ENCODE measurements at places on chromosomes 7 and 10.
A peak's percentile ranks its signal among the peaks of the same experiment; 100 is the strongest.

- no peak for DNase-seq
These were observed 59.9 kb downstream of the MAP3K8 start for GRCh38 chr10:30493609-30494530.

GRCh38 chr10:60964257-60965235, 20.6 kb upstream of the RHOBTB1 start:
- peak; percentile 57 for DNase-seq

DNA sequence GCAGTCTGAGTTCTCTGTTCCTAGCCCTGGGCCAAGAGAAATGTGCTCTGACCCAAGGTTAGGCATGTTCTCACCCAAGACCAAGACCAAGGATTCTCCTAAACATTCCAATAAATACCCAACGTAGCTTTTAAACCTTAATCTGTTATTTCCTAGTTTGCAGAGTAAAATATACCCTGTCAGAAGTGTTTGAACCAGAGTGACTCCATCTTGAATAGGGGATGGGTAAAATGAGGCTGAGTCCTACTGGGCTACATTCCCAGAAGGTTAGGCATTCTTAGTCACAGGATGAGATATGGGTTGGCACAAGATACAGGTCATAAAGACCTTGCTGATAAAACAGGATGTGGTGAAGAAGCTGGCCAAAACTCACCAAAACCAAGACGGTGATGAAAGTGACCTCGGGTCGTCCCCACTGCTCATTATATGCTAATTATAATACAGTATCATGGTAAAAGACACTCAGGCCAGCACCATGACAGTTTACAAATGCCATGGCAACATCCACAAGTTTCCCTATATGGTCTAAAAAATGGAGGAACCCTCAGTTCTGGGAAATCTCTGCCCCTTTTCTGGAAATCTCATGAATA, 27.7 kb downstream of the PLXNA4 start:
- no peak for DNase-seq

GRCh38 chr7:36747280-36748016, 23.2 kb upstream of the AOAH start:
- no peak for DNase-seq

DNA sequence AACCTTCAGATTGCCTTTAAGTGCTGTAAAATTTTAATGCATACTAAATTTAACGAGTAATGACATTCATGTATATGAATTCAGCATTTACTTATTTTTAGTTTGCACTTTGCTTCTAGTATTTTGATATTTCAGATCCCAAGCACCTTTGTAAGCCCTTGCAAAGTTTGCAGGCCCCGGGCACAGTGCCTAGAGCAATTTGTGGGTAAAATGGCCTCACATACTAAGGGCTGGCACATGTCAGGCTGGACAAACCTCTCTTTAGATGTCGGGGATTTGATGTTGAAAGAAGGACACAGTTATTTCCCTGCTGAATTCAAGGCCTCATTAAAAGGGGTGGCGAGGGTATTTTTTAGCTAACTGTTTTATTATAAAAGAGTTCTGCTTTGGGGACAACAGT, 270.3 kb upstream of the HABP2 start:
- DNase-seq = no peak

DNA sequence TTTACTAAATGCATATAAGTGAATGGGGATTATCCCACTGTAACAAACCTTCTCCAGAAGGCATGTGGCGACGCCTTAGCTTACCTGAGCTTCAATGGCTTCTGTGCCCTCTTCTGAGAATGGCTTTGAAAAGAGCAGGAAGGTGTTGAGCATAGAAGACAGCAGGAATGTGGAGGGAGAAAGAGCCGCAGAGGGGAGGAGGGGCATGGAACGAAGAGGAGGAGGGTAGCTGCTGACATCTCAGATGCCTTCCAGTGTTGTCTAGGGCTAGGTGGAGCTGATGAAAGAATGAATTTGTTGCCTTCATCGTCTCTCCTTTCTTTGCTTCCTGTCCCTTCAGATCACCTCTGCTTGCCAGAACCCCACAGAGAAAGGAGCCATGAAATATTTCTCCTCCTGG, 86.2 kb downstream of the ITIH5 start:
- DNase-seq = no peak

DNA sequence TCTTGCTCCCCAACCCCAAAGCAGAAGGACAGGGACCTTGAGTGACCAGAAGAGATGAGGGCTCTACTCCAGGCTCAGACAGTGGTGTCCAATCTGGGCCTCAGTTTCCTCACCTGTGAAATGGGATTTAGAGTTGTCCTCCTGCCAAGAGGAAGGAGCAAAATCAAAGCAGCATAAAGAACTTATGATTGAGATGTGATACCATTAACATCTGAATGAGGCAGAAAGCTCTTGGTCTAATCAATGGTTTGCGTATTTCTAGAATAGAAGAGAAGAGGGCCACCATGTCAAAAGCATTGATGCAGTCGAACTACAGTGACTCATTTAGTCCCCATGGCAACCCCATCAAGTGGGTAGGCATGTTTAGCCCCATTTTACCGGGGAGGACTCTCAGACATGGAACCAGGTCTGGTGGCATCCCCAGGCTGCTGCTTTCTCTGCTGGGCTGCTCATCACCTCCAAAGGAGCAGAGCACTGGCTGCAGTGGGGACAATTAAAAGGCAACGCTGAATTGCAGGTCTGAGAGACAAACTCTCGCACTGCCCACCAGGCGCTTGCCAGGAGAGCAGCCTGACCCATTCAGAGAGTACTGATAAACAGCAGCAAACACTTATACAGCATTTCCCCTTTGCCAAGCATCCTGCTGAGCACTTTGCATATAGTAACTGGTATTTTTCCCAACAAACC, 175.9 kb downstream of the NEURL1 start:
- DNase-seq = no peak

GRCh38 chr7:37323966-37324365, 124.7 kb downstream of the ELMO1 start:
- no peak for DNase-seq

DNA sequence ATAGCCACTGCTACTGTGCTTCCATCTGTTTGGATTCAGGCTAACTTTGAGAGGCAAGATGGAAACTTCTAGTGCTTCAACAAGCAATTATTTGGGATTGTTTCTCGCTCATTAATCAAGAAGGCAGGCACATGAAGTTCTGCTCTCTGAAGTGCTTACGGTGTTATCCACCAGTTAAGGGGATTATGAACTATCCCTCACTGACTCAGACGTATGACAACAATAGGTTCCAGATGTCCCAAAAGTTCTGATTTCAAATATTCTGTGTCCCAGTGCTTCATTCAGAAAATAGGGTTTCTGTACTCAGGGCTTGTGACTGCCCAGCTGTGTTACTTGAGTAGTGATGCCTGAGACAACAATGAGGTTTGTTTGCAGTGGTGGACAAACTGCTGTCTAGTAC, 81.0 kb downstream of the HACD1 start:
- DNase-seq = no peak

DNA sequence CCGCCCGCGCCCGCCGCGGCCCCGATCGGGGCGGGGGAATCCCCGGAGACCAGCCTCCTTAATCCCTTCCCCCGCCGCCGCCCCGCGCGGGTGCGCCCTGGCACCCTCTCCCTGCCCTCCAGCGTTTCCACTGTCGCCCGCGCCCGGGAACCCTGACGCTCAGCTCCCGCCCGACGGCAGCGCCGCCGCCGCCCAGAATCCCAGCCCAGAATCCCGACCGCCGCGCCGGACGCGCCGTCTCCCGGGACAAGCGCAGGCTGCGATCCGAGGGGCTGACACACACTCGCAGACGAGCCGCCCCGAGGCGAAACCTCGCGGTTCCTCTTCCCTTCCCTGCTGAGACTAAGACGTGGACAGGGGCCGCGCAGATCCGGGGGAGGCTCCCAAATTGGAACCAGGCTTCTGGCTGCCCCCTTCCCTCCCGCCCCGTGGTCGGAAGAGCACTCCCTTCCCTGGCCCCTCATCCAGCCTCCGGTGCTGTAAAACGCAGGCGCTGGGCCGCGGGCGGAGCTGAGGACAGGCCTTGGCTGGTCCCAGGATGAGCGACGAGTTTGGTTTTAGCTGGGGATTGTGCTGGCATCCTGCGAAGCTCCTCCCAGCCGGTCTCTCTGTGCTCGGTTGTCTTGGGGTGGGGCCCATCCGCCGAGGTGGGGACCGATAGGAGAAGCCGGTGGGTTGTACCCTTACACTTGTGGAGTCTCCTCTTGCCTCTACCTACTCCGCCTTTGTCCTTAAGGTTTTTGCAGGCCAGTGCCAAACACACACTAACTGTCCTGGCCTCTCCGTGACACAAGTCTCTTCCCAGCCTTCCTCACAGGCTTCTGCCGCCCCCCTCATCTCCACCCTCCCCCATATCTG, 1.1 kb downstream of the MARVELD1 start:
- DNase-seq = peak; percentile 86

- no peak for DNase-seq
These were observed 1.5 kb upstream of the RALA start for GRCh38 chr7:39621784-39622411.

GRCh38 chr7:74272305-74273038, 16.7 kb upstream of the CLIP2 start:
- peak; percentile 72 for DNase-seq

- no peak for DNase-seq
These were observed 39.5 kb downstream of the KLF6 start for GRCh38 chr10:3745521-3745920.

All from H9 (cell line).